ENCODE measurements at places on chromosomes 16 and 17.

GRCh38 chr16:69112285-69113129 lies 7.1 kb downstream of the HAS3 start:
- no peak for DNase-seq

DNA sequence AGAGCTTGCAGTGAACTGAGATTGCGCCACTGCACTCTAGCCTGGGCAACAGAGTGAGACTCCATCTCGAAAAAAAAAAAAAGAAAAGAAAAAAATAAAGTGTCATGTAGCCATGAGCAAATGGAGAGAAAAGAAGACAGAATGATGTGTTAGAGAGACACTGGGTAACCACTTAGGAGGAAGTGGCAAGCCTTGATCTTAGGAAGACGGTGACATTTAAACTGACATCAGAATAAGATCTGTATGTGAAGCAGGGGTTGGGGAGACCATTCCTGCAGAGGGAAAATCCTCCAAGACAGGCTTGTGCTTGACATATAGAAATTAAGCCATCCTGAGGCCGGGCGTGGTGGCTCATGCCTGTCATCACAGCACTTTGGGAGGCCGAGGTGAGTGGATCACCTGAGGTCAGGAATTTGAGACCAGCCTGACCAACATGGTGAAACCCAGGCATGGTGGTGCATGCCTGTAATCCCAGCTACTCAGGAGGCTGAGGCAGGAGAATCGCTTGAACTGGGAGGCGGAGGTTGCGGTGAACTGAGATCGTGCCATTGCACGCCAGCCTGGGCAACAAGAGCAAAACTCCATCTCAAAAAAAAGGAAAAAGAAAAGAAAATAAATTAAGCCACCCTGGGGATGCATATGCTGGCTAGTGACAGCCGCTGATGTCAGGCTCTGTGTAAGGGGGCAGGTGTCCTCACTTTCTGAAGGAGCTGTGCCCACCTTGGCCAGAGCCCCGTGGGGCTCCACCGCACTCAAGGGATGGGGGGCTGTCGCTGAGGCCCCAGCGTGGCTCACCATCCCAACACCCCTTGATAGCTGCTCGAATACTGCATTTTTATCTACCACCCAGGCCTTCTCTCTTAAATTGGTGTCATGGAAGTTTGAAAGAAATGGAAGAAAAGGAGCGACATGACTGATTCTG lies 13.1 kb upstream of the CYB5B start:
- no peak for DNase-seq

DNA sequence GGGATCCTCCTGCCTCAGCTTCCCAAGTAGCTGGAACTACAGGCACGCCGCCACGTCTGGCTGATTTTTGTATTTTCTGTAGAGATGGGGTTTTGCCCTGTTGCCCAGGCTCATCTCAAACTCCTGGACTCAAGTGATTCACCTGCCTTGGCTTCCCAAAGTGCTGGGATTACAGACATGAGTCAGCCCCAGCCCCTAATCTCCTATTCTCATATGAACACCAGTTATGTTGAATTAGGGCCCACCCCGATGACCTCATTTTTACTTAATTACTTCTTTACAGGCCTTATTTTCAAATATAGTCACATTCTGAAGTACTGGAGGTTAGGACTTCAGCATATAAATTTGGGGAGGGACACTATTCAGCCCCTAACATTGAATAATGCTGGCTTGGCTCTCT lies 49.2 kb downstream of the ZNRF1 start:
- no peak for DNase-seq

- DNase-seq = no peak
Observed at GRCh38 chr17:76153640-76154039, 12.6 kb upstream of the FOXJ1 start.

- DNase-seq = no peak
Observed at GRCh38 chr17:38430316-38430715, 2.1 kb downstream of the ARHGAP23 start.

DNA sequence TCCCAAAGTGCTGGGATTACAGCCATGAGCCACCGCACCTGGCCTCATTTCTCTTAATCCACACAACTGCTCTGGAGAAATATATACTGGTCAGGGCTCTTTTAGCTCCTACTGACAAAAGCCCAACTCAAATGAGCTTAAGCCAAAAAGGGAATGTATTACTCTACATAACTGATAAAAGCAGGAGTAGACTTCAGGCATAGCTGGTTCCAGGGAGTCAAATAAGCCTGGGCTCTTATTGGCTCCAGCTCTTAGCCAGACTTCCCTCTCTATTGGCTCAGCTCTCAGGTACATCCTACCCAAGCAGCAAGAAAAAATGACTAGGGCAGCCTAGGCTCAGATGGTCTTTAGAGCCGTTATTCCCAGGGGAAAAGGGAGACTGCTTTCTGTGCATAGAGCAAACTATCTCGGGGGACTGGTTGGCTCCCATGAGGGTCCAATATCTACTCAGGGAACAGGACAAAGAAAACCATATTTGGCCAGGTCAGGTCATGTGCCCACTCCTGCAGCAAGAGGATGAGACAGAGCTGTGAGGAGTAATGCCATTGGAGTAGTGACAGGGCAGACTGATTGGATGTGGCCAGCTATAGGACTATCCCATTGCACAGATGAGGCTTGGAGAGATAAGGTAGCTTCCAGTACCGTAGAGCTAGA lies 21.2 kb downstream of the TBX2 start:
- no peak for DNase-seq

DNA sequence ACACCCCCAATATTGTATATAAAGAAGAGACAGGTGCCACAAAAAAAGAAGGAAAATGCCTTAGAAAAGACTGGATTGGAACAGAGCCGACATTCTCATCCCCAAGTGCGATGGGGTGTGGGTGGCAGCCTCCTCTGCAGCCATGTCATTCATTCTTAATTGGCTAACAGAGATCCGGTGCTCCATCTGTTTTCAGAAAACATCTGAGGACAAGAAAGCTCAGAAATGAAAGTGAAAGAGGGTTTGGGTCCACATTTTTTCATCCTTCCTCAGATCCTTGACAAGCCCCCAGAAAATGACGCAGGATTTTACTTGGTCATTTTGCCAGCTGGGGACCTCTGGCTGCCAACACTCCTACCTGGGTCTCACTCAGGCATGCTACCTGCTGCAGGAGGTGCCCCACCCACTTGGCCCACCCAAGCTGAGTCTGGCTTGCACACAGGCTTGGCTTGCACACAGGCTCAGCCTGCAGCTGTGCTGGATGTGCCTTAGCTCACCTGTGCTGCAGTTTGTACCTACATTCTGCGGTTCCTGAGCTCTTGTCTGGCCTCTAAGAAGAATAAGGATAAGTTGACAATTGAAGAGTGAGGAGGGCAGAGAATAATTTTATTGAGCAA lies 21.9 kb downstream of the KIF2B start:
- DNase-seq = no peak

DNA sequence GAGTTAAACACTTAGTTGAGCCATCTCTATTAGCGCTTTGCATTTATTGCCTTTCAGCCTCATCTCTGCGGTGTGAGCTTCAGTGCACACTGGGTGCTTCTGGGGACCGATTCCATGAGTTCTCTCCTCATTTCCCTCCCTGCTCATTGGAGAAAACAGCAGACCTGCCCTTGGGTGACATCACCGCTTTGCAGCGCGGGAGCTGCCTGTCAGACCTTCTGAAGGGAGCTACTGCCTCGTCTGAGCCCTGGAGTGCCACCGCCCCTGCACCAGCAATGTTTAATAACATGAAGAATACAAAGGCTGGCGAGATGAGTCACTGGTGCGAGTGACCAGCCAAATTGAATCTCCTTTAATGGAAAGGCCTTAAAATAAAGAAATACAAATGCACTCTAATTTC lies 30.2 kb upstream of the CPPED1 start:
- DNase-seq = no peak

DNA sequence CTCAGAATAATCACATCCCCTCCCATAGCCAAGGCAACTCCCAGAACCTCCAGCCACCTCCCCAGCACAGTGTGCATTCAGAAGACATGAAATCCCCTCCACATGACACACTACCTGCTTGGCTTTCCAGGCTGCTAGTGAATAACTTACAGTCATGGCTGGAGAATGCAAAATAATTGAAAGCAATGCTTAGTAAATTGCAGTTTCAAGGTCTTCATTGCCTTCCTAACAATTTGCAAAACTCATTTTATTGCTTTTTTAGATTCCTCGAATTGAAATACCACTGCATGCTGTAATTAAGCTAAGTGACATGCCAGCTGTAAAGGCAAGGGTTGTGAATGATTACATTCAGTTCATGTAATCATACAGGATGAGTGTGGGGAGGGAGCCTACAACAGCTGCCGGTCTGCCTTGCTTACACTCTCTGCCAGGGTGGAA lies 29.0 kb upstream of the HOXB13 start:
- DNase-seq = no peak

DNA sequence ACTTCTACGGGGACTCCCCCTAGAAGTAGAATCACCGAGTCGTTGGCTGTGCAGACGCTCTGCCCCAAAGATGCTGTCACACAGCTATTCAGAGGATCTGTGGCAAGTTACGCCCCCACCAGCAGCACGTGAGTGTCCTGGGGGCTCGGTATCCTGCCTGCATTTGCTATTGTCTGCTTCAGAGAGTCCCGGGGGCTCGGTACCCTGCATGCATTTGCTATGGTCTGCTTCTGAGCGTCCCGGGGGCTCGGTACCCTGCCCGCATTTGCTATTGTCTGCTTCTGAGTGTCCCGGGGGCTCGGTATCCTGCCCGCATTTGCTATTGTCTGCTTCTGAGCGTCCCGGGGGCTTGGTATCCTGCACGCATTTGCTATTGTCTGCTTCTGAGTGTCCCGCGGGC lies 23.8 kb upstream of the ZNF469 start:
- no peak for DNase-seq

GRCh38 chr16:19997734-19998133 lies 76.0 kb downstream of the GPR139 start:
- DNase-seq = no peak

GRCh38 chr17:49035470-49036269 lies 38.5 kb downstream of the IGF2BP1 start:
- no peak for DNase-seq

GRCh38 chr16:24544640-24545039 lies 5.3 kb downstream of the RBBP6 start:
- no peak for DNase-seq

DNA sequence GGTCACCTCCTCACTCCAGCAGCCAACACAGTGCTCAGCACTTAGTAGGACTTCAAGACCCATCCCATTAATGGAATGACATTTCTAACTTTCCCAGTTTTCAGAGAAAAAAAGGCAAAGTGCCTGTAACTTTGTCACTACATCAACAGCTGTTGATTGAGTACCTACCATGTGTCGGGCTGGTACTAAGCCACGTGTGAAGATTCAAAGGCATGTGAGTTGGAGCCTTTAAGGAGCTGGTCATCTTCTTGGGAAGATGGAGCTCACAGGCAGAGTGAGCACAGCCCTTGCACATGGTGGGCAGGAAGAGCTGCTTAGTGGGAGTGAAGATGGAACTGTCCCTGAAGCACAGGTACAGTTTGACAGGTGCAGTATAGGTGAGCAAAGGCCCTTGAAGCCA lies 88.6 kb downstream of the GNAO1 start:
- DNase-seq = no peak

DNA sequence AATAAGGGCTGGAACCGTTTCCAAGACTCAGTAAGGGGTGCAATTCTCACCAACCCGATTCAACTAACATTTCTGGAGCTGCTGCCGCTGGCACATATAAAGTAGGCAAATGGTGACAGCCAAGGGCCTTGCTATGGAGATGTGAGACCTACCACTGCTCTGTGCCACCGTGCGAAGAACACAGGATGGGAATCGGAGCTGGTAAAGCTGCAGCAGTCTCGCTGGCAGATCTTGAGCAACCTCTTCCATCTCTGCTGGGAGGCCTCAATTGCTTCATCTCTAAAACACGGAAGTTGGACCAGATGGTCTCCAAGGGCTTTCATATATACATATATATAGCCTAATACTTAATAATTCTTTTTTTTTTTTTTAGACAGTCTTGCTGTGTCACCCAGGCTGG lies 128.9 kb upstream of the RCVRN start:
- no peak for DNase-seq

- DNase-seq = no peak
Observed at GRCh38 chr16:50604610-50605009, 56.4 kb downstream of the NKD1 start.

GRCh38 chr17:67636834-67637520 lies 80.8 kb upstream of the NOL11 start:
- DNase-seq = no peak

DNA sequence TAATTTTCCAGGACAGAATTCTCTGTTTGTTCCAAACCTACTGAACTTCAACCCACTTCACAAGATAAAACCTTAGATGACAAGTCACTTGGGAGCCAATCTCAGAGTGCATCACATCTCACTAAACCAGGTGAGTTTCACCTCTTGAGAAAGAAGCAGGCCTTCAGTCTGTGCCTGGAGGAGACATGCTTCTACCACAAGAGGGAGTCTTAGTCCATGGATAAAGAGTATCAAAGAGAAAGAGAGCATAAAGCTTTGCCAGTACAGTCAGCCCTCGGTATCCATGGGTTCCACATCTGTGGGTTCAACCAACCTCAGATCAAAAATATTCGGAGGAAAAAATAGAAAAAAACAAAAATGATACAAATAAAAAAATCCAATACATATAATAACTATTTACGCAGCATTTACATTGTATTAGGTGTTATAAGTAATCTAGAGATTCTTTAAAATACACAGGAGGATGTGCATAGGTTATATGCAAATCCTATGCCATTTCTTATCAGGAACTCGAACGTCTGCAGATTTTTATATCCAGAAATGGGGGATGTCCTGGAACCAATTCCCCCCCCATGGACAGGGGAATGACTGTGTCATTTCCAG lies 37.7 kb downstream of the DUSP14 start:
- DNase-seq = no peak

DNA sequence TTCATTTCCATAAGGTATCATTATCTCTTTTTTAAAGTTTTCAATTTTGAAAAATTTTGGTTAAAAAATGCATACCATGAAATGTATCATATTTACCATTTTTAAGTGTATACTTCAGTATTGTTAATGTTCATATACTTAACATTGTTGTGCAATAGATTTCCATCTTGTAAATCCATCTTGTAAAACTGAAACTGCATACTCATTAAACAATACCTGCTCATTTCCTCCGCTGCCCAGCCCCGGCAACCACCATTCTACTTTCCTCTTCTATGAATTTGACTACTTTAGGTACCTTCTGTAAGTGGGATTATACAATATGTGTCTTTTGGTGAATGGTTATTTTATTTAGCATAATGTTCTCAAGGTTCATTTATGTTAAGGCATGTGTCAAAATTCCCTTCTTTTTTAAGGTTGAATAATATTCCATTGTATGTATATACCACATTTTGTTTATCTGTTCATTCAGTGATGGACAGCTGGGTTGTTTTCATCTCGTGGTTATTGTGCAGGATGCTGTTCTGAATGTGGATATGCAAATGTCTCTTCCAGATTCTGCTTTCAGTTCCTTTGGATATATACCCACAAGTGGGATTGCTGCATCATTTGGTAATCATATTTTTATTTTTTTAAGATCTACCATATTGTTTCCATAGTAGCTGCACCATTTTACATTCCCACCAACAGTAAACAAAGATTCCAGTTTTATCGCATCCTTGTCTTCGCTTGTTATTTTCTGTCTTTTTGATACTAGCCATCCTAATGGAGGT lies 6.7 kb downstream of the CCL2 start:
- no peak for DNase-seq
